ENCODE measurements at places on chromosomes 6 and 20.

DNA sequence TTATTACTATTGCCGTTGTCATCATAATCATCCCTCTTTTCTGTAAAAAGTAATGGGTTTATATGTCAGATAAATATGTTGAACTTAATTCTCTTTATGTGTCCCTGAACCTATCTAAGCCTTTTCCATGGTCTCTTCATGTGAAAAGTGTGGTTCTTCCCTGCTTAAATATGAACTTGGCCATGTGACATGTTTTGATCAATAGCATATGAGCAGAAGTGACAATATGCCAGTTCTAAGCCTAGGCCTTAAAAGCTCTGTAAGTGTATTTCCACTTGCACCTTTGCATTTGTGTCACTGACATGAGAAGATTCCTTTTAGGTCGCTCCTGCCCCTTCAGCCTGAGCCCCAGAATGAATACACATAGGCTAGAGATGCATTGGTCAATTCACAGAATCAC is 188.4 kb upstream of the CCN2 start:
- no peak for DNase-seq

- DNase-seq: no peak
Measured at GRCh38 chr6:166612471-166612881, 14.6 kb downstream of the RPS6KA2 start.

DNA sequence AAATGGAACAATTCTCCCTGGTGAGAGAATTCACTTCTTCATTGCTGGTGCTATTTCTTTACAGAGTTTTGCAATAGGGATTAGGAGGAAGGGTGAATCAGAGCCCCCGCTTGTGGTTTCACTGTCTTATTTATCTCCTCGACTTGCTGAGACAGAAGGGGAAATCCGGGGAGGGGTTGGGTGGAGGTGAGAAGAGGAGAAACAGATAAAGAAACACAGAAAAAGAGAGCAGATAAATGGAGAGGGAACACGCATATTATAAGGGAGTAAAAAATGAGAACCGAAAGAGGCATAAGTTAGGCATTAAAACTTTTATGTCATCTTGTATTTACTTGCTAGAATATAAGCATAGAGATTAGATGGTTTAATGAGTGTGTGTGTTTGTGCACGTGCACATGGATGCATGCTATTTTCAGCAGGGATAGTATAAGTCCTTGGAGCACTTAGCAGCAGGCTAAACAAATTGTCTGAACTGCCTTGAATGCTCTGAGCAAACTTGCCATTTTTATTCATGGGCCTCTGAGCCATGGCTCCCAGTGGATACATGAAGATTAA is 105.0 kb downstream of the OLIG3 start:
- DNase-seq: no peak

GRCh38 chr20:42775037-42775436 is 414.7 kb downstream of the PTPRT start:
- no peak for DNase-seq

- DNase-seq: no peak
Measured at GRCh38 chr6:29112135-29112534, 4.3 kb downstream of the OR2J3 start.

DNA sequence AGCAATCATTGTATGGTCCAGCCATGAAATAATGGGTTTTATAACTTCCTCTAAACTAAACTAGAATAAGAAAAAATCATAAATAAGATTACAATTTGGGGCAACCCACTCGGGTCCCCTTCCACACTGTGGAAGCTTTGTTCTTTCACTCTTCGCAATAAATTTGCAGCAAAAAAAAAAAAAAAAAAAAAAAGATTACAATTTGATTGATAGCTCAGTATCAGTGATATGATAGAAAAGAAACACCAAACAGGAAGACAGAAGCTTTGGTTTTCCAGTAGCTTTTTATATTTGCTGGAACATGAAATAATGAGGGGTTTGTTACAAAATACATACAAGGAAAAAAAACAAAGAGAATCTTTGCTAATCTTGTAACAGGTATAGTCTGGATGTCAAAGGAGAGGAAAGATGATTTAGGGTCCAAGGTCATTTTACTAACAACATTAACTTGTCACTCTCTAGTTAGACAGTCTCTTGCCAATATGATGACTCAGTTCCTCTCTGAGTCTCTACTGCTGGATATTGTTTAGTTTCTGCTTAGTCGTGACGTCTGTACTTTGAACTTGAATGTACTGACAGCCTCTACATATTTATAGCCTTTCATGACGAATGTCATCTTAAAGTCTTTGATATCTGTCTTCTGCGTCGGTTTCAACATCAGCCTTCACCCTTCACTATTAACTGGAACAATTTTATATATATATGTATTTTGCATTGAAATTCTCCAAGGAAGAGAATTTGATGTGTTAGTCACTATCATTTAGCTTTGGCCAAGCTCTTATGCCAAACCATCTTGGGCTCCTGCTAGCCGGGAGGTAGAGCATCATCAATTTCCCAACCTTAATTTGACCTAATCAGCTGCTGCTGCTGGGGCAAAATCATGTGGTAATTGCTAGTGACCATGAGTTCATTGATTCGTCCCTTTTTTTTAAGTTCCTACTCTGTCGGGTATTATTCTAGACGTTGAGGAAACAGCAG is 213.1 kb upstream of the STXBP5 start:
- DNase-seq: peak; percentile 33

DNA sequence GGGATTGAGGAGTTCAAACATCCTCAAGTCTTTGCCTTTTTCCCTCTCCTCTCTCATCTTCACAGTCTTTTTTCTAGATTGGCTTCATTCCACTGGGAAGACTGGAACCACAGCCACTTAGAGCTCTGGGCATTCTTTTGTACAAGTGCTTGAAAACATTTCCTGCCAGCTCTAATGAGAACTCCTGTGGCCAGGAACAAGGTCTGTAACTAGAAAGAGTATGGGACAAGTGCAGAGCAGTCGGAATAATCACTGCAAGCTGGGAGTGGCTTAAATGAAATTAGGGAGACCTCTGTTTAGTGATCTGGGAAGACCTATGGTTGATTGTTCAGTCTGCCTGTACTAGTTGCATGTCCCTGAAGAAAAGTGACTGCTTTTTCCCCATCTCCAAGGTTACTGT is 41.0 kb upstream of the SMIM8 start:
- no peak for DNase-seq

- DNase-seq: no peak
Measured at GRCh38 chr20:8074931-8075330, 55.4 kb upstream of the TMX4 start.

GRCh38 chr20:2285193-2285592 is 10.6 kb upstream of the TGM3 start:
- DNase-seq: no peak

- no peak for DNase-seq
Measured at GRCh38 chr20:40813708-40814630, 124.9 kb upstream of the MAFB start.

DNA sequence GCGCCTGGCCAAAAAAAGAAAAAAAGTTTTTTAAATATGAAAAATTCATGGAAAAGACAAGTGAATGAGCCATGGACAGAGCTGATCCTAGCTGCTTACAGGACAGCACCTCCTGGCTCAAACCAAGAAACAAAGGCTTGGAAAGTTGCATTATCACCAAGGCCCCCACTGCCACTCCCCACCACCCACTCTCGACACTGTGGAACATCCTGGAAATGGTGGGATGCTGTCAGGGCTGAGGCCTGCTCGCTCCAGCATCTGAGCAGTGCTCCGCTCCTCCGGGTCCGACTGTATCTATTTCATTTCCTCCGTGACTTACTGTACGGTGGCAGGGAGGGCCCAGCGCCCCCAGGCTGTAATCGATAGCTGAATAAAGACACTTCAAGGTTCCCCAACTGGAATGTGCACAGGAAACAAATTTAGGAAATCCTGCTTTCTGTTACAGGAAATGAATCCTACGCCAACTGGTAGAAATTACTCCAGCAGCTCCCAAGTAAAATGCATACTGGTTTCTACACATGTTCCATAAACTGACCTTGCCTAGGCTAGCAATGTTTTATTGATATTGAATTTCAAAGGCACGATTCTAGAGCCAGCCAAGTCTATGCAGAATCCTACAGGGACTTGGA is 109.5 kb upstream of the NFATC2 start:
- DNase-seq: no peak

DNA sequence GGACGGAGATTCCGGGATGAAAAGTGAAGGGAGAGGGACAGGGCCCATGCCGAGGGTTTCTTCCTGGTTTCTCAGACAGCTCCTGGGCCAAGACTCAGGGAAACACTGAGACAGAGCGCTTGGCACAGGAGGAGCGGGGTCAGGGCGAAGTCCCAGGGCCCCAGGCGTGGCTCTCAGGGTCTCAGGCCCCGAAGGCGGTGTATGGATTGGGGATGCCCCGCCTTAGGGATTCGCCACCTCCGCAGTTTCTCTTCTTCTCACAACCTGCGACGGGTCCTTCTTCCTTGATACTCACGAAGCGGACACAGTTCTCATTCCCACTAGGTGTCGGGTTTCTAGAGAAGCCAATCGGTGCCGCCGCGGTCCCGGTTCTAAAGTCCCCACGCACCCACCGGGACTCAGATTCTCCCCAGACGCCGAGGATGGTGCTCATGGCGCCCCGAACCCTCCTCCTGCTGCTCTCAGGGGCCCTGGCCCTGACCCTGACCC is 55.0 kb upstream of the HLA-A start:
- no peak for DNase-seq

DNA sequence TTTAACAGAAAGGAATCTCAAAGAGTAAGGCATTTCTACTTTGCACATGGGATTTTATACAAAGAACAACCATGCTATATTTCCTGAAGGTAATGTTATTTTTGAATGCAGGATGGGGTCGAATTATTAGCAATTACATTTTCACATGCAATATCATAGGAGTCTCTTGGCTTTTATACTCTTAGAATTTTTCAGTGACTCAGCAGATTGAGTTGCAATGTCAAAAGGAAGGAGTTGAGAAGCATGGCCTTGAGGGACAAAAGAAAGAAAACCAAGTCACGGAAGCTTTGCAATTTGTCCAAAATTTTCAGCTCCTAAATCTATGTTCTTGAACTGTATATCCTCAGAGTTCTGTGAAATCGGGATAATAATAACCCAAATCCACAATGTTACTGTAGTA is 181.1 kb downstream of the GRM1 start:
- no peak for DNase-seq

DNA sequence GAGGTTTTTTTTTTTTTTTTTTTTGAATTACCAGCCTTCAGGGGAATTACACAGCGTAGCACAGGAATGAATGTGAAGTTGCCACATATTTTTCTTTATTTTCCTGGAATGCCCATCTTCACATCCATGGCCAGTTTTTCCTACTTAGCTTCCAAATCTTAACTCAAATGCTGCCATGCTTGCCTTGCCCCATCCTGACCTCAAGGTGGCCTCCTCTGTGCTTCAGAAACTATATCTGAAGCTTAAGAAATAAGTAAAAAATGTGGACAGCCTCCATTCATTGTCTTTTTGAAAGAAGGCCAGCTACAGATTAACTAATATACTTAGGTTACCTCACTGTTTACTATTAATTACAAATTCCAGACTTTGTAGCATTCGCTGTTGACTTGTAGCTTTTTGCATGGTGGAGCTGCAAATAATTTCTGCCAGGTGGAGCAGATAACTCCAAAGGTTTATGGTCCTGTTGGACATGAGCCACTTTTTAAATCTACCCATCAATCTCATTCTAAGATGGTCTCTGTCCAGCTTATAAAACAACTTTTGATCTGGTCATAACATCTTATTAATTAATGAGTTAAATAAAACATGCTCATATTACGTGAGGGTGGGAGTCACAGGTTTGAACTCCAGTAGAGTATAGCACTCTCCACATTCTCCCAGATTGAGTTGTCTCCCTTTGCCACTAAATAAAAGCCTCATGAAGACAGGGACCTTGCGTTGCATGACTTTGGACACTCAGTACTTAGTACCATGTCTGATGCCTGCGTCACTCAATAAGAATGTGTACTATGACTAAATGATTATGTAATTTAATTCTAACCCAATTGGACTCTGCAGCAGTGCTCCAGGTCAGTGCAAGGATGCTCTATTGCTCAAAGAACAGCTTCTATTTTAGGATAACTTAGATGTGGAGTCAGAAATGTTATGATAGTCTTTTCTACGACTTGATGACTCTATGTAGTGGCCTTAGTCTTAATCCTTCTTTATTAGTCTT is 678.6 kb upstream of the CITED2 start:
- DNase-seq: no peak

GRCh38 chr6:133891149-133891926 is 2.4 kb downstream of the TCF21 start:
- no peak for DNase-seq

- DNase-seq: no peak
Measured at GRCh38 chr20:19453862-19454261, 241.4 kb downstream of the SLC24A3 start.

DNA sequence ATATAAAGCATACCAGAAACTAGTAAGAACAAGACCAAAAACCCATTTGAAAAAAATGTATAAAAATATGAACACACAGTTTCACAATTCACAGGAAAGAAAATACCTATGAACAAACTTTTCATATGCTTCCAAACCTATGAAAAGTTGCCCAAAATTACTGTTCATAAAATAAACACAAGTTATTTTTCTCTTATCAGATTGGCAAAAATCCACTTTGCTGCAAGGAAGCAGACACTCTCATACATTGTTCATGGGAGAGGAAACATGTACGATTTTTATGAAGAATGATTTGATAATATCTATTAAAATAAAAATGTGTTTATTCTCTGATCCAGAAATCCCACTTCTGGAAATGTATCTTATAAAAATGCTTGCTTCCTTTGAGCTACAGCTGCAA is 40.0 kb upstream of the OCSTAMP start:
- DNase-seq: no peak

DNA sequence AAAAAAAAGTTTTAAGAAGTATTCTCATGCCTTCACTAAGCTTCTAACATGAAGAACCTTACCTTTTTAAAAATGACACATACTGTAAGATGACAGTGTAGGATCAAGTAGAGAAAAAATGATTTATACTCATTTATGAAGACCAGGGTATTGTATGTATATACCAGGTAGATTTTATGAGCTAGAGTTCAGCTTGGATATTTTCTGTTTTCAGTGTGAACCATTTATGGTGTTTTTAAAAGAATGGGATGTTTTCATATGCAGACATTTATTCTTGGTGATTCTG is 24.4 kb downstream of the DUSP22 start:
- no peak for DNase-seq

GRCh38 chr6:154886016-154886415 is 109.1 kb upstream of the TIAM2 start:
- no peak for DNase-seq

GRCh38 chr20:39523405-39523804 is 561.3 kb downstream of the DHX35 start:
- DNase-seq: no peak

DNA sequence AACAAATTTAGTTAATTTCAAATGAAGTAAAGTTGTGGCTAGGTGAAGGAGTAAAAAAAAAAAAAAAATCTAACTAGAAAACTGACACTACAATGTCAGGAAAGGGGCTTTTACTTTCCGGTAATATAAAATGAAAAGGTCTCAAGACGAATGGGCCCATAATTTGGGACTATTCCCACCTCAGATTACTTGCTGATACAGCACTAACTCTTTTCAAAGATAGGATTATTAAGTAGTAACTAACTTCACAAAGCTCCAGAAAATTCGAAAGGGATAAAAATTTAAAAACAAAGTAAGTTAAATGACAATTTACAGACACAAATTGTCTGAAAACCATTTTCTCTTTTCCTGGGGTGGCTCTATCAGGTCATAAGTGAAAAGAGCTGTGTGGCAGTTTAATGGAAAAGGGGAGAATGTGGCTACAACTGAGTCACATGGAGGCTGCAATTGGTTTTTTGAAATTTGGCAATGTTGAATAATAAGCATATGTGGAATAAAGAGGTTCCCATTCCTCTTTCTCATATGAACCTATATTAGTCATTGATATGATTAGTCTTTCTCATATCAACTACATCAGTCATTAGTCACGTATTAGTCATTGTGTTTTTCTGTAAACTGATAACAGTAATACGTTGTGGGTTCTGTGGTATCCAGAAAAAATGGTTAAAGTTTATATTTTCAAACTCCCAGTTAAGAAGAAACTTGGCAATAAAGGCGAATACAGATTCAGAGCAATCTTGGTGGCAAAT is 78.0 kb downstream of the RWDD2A start:
- DNase-seq: peak; percentile 80

All from fibroblast of skin of left biceps (primary cell).